ENCODE measurements at places on chromosomes 2 and 18.

- DNase-seq: no peak
Measured at GRCh38 chr2:206540757-206541156, 97.4 kb downstream of the ADAM23 start.

GRCh38 chr2:203798296-203799087 is 69.1 kb upstream of the CTLA4 start:
- DNase-seq: no peak

DNA sequence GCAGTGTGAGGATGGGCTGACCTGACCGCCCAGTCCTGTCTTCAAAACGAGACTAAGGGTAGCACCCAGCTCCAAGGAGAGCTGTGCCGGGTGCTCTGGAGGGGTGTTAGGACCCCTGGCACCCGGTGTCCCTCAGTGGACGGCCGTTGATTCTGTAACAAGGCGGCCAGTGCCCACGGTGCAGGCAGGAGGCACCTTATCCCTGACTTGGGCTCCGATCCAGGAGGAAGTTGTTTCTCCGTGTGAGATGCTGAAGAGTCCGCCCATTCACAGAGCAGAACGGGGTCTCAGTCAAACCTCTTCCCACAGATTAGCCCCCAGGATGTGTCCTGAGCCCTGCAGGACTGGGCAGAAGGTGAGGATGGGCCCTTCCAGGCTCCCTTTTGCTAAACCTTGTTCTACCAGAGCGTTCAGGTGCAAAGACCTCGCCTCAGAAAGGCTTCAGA is 123.0 kb downstream of the NFATC1 start:
- DNase-seq: no peak

DNA sequence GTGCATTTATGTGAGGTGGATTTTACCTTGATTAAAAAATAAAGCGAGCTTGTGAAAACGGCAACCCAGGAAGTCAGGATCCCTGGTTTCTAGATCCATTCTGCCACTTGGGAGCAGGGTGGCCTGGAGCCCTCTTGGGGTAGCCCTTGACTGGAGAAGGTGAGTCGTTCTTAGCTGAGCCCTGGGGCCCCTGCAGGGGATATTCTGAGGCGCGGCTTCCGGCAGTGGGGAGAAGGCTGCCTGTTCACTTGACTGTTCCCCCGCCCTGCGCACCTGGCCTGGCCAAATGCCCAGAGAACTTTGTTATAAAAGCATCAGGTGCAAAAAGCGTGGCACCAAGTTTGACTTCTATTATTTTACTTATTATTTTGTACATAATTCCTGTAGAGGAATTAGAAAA is 221.9 kb downstream of the DYSF start:
- DNase-seq: no peak

GRCh38 chr2:166651080-166651675 is 157.1 kb upstream of the SCN7A start:
- no peak for DNase-seq

GRCh38 chr2:189142893-189143759 is 36.4 kb downstream of the COL5A2 start:
- DNase-seq: peak; percentile 79

DNA sequence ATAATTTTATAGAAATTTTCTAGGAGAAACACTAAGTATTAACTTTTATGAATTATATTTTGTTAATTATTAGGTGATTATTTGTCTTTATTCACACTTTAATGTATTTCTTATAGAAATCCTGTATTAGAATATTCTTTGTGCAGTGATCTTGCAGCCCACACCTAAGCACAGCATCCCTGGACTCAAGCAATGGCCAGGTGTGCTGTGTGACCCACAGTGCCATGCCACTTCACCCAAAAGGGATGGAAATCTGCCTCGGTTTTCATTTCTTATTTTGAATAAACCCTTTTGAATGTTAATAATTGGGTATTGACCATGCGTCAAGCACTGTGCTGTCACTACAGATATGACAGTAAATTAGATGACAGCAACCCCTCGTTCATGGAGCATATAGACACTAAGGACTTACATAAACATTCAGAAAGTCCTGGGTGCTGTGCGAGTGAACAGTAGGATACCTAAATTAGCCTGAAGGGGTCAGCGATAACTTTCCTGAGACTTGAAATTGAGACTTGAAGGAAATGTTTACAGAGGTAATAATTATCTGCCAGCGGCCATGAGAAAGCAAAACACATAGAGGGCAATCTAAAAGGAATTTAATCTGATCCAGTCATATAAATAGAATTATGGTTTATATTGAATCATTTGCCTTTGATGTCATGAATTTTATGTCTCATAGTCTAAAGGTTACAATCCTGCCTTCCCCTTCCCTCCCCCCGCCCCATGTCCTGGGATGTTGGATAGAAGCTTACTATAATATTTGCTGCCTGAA is 52.7 kb upstream of the CALCRL start:
- DNase-seq: no peak

Measured in HAP-1 (cell line).